ENCODE measurements at places on chromosomes 1 and 21.
A peak's percentile ranks its signal among the peaks of the same experiment; 100 is the strongest.

- no peak for DNase-seq
Measured at GRCh38 chr21:40684726-40685125, 162.2 kb downstream of the DSCAM start.

- DNase-seq, result peak; percentile 94
Measured at GRCh38 chr1:155206891-155207805, 549 bp downstream of the THBS3 start.

DNA sequence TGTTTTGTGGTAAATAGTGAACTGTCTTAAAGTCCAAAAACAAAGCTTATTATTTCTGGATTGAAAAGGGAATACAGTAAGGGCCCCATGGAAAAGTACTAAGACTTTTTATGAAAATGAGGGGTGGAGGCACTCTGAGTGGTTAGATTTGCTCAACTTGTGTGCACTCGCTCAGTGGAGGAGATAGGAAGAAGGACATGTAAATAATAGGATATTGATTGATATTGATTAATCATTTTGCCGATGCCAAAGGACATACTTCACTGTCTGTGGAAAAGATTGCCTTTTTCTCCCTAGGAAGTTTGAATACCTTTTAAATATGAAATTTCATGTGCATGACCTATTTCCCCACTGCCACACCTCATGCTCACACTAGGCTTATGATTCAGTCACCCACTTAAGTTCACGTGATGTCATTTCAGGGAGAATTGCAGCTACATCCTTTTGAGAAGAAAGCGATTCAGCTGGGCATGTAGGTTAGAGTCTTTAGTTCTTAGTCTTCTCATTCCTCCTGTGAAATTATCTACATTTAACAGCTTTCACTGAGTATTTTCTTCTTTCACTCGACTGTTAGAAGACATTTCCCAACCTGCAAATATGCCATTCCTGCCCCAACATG, 5.0 kb downstream of the MTR start:
- DNase-seq, result no peak

DNA sequence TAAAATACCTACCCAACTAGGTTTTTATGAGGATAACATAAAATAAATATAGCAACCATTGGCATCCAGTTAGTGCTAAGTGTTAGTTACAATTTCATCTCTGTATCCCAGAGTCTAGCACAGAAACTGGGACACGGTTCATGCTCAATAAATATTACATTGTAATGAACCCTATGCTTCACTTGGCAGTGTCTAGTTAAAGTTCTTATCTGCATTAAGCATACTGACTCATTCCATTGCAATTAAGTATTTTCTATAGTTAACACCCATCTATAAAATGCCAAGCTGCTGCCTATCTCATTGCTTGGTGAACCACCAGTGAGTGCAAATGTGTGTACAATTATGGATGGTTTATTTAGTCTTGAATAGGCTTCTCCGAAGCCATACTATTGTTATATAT, 15.2 kb downstream of the CHML start:
- no peak for DNase-seq

- peak; percentile 79 for DNase-seq
Measured at GRCh38 chr1:9784508-9785133, 39.1 kb downstream of the CLSTN1 start.

DNA sequence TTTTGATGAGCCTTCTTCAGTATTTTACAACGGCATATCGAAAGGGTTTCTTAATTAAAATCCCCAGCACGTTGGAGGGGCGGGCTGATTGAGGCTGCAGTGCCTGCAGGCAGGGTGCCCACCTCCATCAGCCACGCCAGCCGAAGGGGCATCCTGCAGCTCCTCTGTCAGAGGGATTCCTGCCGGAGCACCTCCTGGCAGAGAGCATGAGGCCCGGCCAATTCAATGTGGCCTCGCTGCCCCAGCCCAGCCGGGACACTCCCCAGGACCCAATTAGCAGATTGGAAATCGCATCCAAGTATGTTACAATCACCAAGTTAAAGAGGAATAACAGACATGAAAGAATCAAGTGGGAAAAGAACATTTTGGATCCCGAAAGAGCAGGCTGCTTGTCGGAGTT, 216.6 kb downstream of the ST6GALNAC3 start:
- no peak for DNase-seq

DNA sequence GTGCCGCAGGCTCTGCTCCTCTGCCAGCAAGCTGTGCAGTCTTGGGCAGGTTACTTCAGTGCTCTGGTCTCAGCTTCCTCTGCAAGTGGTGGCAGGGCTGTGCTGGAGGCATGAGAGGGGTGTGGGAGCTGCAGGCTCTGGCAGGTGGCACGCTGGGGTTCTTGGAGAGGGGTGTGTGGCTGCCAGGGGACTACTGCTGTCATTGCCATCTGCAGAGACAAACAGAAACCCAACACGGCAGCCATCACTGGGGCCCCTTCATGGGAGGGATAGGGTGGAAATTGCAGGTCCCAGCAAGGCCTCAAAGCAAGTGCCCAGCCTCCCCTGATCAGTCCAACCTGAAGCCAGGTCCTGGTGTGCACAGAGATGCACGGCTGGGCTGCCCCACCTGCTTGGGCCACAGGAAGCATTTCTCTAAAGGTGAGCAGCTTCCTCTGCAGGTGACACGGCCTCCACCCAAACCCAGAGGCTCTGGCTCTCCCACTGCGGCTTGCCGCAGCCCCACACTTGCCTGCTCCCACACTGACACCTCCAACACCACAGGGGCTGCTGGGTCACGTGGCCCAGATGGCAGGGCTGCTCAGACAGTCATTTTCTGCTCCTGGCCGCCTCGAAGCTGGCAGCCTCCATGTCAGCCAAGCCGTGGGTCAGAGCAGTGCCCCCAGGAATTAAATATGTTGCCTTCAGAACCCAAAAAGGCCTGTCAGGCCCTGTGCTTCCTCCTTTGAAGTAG, 4.1 kb upstream of the COL6A2 start:
- peak; percentile 39 for DNase-seq

GRCh38 chr21:35436899-35437298, 387.8 kb upstream of the RUNX1 start:
- DNase-seq, result no peak

DNA sequence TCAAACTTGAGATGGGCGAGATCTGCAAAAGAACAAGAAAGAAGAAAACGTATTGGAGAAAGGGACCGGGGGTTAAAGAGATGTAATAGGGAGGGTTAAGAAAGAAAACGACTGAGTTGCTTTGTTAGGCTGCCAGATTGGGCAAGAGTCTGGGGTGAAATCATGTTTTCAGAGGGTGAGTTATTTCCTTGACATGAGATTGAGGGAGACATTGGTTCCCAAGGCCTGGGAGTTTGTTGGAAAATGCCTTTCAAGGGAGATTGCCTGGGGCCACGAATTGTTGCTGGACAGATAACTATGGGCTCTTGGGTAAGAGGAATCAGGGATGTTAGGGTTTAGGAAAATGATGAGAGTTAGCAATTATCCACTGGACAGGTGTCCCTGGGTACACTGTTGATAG, 776 bp upstream of the CADM3 start:
- no peak for DNase-seq

GRCh38 chr1:54701066-54701465, 14.6 kb upstream of the TTC4 start:
- no peak for DNase-seq

DNA sequence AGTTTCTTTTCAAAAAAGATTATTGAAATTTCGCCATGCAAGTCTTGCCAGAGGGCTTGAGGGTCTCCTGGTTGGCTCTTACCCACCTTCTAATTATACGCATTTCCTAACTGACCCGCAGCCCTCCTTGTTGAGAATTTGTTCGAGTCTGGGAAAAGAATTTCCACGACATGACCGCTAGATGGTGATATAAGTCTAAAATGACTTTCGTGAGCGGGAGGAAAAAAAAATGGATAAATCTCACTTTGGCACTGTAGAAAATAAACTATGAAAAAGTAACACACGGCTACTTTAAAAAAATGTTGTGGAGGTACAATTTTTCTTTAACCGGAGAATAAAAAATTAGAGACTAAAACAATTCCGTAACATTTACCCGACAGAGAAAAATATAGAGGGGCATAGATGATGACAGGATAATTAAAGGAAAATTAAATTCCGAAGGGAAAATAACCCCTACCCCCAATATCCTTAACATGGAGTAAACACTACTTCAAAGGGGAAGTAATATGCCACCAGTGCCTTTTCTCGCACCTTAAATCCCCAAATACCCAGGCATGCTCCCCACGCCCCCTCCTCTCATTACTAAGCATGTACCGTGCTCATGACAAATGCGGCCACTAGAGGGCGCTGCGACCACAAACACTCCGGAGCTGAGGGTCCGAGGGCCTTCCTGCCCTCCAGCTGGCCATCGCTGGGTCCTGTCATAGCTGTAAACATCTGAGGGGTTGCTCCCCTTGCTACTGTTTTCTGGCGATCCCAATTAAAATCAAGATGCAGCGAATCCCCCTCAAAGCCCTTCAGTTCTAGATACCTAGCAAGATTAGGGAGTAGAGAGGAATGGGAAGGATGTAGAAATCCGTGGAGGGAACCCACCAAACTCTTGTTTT, 266.9 kb downstream of the ASTN1 start:
- DNase-seq, result peak; percentile 7

- DNase-seq, result no peak
Measured at GRCh38 chr21:32206631-32207405, 72.0 kb downstream of the MIS18A start.

DNA sequence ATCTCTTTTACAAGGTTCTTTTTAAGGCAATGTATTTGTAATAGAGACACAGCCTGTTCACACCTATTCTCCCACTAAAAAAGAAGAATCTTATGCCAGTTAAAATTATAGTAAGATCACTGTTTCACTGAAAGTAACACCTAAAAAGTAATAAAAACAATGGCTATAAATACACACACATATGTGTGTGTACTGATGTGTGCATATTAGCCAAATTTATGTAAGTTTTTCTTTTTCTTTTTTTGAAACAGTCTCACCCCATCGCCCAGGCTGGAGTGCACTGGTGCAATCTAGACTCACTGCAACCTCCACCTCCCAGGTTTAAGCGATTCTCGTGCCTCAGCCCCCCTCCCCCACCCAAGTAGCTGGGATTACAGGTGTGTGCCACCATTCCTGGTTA, 56.8 kb upstream of the SLC30A10 start:
- DNase-seq, result no peak
